ENCODE measurements at places on chromosomes 4 and X.

GRCh38 chr4:127889903-127890302, 9.2 kb downstream of the PLK4 start:
- no peak for DNase-seq

DNA sequence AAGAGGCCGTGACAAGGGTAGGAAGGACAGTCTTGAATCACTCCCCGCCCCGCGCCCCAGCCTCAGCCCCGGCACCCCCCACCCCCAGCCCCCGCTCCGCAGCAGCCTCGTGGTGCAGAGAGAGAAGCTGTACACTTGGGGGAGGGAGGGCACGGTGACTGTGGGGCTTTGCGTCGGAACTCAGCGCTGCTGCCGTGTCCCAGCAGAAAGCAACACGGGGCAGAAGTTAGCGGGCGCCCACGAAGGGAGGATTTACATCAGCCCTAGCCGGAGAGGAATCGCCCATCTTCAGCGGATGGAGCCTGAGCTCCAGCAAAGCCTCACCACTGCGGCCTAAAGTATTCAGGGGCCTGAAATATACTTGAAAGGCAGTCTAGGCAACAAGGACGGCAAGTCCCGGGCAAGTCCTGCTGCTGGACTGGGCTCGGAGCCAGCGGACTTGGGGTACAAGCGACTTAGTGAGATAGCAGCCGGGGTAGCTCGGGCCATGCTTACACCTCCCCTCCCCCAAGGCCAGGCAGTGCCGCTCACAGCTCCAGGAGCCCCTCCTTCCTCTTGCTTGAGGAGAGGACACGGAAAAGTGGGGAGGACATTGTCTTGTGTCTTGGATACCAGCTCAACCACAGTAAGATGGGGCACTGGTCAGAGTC, 18.5 kb upstream of the OPN1LW start:
- DNase-seq: no peak

DNA sequence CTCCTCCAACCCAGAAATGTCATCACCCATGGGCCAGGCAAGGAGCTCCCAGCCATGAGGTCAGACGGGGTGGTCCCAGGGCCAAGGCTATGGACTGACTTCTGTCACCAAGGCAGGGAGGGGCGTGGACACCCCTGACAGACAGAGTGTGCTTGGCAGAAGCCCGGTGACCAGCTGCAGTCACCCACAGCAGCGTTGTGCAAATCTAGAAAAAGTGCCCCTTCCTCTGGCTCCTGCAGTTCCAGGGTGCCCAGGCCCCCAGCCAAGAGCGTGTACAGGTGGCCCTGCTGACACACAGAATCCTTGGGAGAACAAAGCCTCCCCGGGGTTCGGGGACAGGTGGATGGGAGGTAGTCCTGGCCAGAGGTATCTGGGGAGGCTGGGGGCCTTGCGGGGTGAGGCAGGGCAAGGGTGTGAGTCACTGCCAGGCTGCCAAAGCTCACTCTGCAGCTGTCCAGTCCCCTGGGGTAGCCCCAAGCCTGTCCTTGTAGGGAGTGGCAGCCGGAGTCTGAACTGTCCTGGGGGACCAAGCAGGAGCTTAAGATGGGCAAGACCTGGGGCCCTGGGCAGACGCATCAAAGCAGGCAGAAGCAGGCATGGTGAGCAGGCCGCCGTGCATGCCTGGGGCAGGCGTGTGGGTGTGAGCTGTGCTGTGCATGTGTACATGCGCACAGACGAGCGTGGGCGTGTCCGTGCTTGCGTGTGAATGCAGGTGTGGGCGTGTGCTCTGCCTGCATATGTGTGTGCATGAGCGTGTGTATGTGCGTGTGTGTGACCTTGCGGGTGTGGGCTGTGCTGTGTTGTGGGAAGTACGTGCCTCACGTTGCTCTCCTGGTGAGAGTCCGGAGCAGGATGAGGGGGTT, 3.3 kb downstream of the MYL5 start:
- no peak for DNase-seq

- DNase-seq: no peak
Observed at GRCh38 chr4:66609014-66609413, 936.3 kb downstream of the CENPC start.

GRCh38 chr4:188660796-188661195, 521.6 kb downstream of the TRIML1 start:
- DNase-seq: peak; percentile 59

- no peak for DNase-seq
Observed at GRCh38 chr4:101670370-101670769, 120.2 kb upstream of the BANK1 start.

GRCh38 chr4:38163216-38164006, 203.2 kb downstream of the PTTG2 start:
- DNase-seq: no peak

DNA sequence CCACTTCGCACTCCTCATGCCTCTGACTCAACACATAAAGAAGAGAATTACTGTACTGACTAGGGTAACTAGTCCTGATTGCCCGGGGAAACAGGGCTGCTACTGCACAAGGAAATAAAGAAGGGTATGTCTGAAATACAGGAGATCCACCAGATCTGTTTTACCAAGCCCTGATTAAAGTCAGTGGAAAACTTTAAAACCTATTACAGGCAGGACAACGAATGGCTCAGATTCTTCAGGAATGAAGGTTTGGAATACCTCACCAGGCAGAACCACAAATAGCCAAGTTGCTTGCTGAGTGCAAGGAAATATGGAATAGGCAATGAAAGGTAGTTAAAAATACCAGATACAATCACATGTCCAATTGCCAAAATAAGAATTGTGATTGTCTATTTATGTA, 17.3 kb downstream of the LAMTOR3 start:
- no peak for DNase-seq

DNA sequence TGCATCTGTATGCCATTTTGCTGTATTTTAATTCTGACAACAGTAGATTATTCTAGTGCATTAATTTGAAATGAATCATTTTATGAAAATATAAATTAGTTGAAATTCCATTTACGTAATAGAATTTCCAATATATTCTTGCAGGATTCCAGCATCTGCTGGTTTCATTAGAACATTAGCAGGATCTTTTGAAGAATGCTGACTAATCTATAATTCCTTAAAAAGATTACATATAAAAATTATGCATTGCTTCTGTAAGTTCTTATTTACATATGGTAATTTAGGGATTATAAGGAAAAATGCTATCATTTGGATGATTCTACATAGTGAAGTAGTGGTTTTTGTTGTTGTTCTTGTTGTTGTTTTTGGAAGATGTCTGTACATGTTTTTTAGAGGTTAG, 182.2 kb upstream of the GNPDA2 start:
- DNase-seq: no peak

DNA sequence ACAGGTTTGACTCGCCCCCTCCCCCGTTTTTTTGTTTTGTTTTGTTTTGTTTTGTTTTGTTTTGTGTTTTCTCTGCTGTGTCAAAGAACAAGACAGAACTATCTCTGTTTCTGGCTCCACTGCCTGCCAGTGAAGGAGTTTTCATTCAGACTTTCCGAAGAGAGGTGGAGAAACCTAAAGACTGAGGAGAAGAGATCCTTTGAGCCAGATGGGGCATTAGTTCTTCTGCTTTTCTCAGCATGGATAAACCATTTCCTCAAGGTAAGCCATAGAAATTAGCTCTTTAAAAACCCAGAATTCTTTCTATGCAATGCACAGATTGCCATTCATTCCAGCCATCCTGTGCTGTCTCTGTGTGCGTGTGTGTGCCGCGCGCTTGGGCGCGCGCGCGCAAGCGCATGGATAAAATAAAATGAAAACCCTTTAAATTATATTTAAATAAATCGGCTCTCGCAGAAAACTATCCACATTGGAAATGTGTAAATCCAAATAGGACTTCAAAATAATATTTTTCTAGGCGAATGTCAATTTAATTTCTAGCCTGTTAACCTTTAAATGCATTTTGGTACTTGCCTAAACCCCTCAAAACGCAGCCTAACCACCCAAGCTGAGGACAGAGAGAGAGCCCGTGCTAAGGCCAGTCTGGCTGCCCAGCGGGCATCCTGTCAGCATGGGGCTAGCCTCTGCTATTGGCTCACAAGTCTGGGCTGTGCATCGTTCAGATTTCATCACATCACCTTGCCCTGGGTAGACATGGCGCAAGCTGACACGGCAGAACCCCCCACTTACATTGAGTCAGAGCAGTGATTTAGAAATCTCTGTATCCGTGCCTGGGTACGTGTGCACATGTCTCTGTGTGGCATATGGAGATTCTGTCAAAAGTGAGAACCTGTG, 113.0 kb upstream of the VAMP7 start:
- peak; percentile 4 for DNase-seq

DNA sequence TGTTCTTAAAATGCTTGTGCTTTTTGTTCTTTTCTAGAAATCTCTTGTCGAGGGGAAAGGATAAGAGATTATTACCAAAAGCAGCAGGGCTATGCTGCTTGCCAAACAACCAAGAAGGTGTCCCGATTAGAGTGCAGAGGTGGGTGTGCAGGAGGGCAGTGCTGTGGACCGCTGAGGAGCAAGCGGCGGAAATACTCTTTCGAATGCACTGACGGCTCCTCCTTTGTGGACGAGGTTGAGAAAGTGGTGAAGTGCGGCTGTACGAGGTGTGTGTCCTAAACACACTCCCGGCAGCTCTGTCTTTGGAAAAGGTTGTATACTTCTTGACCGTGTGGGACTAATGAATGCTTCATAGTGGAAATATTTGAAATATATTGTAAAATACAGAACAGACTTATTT, 81.5 kb upstream of the PACRGL start:
- no peak for DNase-seq

DNA sequence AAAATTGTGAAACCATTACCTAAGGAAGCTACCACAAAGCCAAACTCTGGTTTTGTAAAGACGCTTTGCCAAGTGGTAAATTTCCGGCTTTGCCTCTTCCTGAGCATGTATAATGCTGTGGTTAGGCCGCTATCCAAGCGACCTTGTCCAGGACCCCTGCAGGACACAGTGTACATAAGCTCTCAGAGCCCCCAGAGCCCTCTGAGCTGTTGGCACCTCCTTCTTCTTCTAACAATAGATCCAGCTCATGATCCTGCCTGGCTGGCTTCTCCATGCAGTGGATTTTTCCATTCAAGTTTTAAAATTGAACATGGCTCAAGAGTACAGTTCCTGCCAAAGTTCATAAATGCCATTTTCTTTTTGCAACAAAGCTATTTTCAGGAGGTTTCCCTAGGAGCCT, 326.7 kb downstream of the MAPK10 start:
- peak; percentile 18 for DNase-seq

- no peak for DNase-seq
Observed at GRCh38 chrX:29617725-29618124, 597.6 kb upstream of the MAGEB2 start.

- no peak for DNase-seq
Observed at GRCh38 chrX:134338527-134338926, 101.5 kb downstream of the CCDC160 start.

- no peak for DNase-seq
Observed at GRCh38 chrX:109952050-109952449, 50.9 kb upstream of the TMEM164 start.

- DNase-seq: no peak
Observed at GRCh38 chrX:85108165-85108564, 104.5 kb downstream of the APOOL start.

DNA sequence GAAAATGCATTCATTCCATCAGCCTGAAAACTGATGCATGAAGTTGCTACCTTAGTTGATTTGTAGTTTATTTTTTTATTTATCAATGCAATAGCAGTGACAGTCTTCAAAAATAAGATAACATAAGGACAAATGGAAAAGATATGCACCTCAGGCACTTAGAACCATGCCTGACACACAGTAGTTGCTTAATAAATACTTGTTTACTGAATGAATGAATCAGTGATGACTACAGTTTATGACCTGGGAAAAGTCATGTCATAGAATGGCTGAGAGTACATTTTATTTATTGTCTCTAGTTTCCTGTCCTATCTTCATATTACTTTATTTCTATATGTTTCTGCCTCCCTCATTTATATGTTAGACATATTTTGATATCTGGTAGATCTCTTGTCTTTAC, 171.8 kb downstream of the TLL1 start:
- DNase-seq: no peak

- DNase-seq: no peak
Observed at GRCh38 chr4:3766036-3766784, at the start of gene ADRA2C. TSS of gene ADRA2C (plus strand) at chr4:3766385. CDS start at chr4:3766607, 222 bp downstream.
